CD4-positive, alpha-beta T cell treated with Interleukin-4 for 4 hours (primary cell): ENCODE measurements at places on chromosomes 2 and 18.

- DNase-seq, result no peak
Observed at GRCh38 chr2:63614448-63614968, 25.7 kb downstream of the MDH1 start.

GRCh38 chr2:46073540-46074046 is 223.6 kb upstream of the EPAS1 start:
- no peak for DNase-seq

DNA sequence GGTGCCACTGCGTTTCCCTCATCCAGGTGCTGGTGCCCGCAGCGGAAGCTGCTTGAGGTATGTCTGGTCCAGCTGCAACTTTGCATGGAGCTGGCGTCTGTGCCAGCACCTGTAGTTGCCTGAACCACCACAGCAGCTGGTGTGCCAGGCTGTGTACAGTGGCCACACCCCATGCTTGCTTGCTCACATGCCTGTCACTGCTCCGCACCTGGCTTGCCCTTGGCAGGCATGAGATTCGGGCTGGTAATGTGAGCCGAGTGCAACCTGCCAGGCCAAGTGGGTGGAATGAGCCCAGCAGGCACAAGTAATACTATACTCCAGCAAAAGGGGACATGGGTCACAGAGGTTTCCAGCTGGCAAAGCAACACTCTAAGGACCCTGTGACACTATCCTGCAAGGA is 1123.3 kb upstream of the ACVR2A start:
- DNase-seq, result no peak

DNA sequence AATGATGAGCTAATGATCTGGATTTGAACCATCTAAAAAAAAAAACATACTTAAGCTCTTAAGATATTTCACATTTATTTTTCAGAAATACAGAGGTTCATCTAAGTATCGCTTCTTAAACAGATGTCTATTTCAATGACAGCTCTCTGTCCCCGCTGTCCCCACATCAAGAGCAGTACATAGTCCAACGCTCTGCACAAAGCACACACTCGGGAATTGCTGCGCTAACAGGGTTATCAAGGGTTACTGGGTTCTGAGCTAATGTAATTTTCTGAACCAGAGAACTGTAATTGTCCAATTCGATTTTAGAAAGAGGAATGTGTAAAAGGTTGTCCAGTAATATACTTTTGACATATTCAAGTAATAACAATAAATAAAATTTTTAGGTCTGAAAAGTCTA is 58.8 kb upstream of the ST8SIA5 start:
- no peak for DNase-seq

DNA sequence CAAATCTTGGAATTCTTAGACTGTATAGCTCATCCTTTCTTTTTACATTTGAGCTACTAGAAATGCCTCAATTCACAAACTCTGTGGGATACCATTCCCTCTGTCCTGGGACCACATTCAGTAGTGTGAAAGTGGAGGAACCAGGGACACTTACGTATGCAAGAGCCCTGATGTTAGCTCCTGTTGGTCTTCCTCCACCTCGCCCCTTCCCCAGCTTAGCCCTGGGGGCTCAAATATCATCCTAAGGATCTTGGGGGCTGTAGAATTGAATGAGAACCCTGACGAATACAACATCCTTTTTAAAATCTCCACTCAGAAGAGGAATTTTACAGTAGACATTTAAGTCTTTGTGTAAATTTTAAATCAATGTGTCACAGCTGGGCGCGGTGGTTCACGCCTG is 65.2 kb upstream of the RAPH1 start:
- no peak for DNase-seq

DNA sequence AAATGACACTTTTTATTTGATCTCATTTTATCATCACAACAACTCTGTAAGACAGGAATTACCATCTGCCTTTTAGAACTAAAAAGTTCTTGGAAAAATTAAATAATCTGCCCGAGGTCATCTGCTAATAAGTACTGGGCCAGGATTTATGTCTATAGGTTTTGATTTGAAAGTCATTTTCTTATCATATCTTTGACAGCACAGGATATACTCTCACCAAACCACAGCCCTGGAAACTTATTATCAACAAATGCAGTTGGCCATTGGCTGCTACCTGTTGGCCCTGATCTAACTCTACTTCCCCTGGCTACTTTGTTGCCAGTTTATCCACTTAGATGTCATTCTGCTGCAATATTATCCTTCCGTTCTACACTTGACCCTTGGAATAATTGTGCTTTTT is 354.6 kb downstream of the RAD51AP2 start:
- DNase-seq, result no peak

DNA sequence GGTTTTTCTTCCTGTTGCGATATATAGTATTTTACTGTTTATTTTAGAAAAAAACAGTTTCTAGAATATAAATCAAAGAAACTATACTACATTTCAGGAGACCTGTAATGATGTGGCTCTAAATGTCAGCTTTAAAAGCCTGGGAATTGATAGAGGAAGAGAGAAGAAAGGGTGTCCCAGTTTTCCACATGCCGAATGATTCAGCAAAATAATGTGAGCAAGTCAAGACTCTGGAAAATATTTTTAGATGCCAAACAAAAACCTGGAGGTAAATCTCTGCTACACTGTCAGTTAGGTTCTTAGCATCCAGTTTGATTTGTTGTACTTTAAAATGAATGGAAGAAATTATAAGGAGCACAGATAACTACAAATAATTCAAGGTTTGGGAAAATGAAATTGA is 67.1 kb upstream of the DSG1 start:
- DNase-seq, result no peak

- peak; percentile 56 for DNase-seq
Observed at GRCh38 chr2:38610851-38611801, 8.4 kb upstream of the HNRNPLL start.

GRCh38 chr2:23757686-23758433 is 169.1 kb downstream of the ATAD2B start:
- DNase-seq, result no peak

- DNase-seq, result no peak
Observed at GRCh38 chr2:25545899-25546298, 127.5 kb downstream of the DTNB start.

GRCh38 chr2:148534416-148535204 is 109.9 kb upstream of the EPC2 start:
- DNase-seq, result no peak

DNA sequence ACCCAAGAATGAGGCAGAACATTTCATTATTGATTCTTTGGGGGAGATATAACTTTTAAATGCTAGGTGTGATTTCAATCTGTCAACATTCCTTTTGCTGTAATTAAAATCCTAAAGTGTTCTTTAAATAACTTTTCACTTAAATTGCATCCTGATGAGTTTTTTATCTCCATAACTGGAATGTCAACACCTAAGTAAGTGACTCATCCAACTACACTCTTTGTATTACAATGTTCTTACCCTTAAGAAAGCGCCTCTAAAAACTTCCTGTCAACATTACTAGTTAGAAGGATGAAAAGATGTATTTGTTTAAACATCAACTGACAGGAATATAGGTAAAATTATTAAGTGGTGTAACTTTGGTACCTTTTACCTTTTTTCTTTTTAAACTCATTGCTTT is 1657.0 kb downstream of the LRP1B start:
- DNase-seq, result no peak

DNA sequence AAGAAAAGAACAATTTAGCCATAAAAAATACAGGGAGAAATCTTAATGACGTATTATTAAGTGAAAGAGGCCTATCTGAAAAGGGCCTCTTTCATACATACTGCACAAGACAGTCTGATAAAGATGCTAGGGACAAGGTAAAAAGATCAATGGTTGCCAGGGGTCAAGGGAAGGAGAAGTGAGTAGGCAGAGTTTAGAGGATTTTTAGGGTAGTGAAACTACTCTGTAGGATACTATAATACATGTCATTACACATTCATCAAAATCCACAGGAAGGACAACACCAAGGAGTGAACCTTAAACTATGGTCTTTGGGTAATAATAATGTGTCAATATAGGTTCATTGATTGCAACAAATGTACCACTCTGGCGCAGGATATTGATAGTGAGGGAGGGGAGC is 289.3 kb downstream of the FSIP2 start:
- no peak for DNase-seq

- no peak for DNase-seq
Observed at GRCh38 chr18:48815179-48815515, 135.6 kb downstream of the SMAD7 start.

DNA sequence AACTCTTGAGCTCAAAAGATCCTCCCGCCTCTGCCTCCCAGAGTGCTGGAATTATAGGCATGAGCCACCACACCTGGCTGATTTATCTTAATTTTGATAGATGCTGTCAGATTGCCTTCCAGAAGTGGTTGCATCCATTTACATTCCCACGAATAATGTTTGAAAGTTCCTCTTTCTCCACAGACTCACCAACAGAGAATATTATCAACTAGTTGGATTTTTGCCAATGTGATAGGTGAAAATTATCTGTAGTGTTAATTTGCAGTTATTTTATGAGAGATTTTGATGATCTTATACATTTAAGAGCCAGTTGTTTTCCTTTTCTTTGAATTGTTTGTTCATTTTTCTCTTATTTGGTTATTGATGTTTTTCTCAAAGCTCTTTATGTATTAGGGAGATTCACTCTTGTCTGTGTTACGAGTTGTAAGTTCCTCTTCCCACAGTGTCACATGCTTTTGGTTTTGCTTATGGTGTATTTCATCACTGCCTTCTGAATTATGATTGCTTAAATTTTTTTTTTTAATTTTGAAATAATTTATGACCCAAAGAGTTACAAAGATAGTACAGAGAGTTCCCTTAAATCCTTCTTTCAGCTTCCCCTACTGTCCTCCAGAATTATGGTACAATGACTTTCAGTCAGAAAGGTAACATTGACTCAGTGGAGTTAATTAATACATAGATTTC is 20.7 kb upstream of the NT5DC4 start:
- no peak for DNase-seq

DNA sequence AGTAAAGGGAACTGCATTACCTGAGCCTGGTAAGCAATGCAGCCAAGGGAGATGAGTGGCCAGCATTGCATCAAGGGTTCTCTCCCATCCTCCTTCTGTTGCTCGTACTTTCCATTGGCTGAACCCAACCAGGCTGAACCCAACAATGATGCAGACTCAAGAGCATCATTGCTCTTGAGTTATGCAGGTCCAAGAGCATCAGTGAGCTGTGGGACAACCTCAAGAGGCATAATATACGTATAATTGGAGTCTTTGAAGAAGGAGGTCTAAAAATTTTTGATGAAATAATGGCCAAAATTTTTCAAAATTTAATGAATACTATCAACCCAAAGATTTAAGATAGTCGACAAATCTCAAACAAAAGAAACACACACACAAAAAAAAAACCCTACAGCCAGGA is 213.0 kb downstream of the RNF152 start:
- no peak for DNase-seq

- DNase-seq, result no peak
Observed at GRCh38 chr18:49135877-49136276, 185.1 kb upstream of the SMAD7 start.

GRCh38 chr18:43222501-43222900 is 54.8 kb downstream of the SYT4 start:
- DNase-seq, result no peak

GRCh38 chr2:151995161-151995557 is 103.7 kb downstream of the CACNB4 start:
- no peak for DNase-seq

DNA sequence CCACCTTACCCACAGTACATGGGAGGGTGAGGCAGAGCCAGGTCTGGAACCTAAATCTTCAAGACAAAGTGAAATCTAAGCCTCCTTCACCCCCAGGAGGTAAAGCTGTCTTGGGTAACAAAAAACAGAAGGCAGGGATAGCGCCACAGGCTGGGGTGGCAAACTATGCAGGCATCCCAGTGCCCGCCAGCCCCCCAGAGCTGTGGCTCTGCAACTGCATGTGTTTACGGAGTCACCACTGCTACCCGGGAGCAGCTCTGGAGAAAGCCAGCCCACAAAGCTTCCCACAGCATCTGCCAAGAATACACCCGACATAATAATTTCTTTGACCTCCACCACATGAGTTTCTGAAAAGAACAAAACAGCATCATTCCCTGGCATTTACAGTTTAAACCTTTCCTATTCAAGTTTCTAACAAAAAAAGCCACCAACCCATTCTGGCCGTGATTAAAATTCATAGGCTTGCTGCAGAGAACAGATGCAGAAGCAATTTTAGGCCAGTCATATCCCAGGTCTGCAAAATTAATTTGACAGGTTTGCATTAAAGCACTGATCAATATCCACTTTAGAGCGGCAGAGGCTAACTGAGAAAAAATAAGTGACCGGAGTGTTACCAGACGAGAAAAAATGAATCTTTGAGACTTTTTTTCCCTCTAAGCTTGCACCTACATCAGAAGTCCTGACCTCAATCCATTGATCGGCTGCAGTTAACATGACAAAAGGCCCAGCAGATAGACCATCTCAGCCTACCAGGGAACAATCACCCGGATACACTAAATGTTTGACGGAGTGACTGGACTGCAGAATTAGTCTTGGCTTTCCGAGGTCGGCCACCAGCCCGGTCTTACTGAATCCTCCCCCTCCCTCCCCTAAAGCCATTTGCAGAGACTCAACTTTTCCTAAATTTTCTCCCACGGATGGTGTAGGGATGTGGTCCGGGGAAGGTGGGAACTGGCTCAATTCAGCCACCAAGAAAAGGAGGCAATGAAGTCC is 309.6 kb upstream of the SKOR2 start:
- DNase-seq, result no peak

GRCh38 chr2:176128982-176129796 is at the start of gene HOXD8:
Gene HOXD8 (plus strand): TSS chr2:176129705. CDS start chr2:176130367, 662 bp downstream.
- DNase-seq, result no peak

DNA sequence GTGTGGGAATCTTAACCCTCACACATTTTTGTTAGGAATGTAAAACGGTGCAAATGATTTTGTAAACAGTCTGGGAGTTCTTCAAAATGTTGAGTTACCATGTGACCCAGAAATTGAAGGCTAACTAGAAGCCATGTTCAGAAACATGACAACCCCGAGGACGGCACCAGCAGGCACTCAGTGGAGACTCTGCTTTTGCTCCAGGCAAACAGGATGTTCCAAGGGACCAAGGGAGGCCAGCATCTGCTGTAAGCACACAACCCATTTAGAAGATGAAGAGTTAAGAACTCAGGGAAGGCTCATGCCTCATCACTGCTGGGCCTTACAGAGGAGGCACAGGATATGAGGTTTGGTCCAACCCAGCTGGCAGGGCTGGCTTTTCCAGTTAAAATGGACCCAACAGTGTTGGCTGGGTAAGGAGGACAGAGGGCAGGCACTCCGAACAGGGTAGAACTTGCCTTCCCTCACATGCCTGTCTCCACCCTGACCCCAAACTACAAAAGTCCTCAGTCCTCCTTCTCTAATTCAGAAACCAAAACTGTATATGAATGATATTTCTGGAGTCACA is 23.6 kb downstream of the PARD6G start:
- no peak for DNase-seq

GRCh38 chr2:144516981-144517865 is 2.7 kb downstream of the ZEB2 start:
- peak; percentile 75 for DNase-seq

GRCh38 chr2:128686881-128687555 is 368.4 kb upstream of the HS6ST1 start:
- DNase-seq, result no peak

DNA sequence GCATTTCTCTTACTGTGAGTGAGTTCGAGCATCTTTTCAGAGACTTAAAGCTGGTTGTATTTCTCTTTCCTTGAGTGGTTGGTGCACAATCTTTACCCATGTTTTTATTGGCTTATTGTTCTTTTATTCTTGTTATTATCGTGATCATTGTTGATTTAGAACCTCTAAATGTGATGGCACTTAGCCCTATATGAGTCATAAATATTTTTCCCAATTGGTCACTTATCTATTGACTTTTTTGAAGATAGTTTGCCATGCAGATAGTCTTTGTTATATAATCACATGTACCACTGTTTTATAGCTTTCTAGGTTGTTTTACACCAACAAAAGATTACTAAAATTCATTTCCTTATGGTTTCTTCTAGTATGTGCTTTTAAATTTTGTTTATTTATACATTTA is 141.6 kb upstream of the MSH6 start:
- no peak for DNase-seq

GRCh38 chr2:216292475-216292874 is 79.8 kb downstream of the MARCHF4 start:
- DNase-seq, result no peak
